ENCODE measurements at places on chromosomes 1 and 21.

DNA sequence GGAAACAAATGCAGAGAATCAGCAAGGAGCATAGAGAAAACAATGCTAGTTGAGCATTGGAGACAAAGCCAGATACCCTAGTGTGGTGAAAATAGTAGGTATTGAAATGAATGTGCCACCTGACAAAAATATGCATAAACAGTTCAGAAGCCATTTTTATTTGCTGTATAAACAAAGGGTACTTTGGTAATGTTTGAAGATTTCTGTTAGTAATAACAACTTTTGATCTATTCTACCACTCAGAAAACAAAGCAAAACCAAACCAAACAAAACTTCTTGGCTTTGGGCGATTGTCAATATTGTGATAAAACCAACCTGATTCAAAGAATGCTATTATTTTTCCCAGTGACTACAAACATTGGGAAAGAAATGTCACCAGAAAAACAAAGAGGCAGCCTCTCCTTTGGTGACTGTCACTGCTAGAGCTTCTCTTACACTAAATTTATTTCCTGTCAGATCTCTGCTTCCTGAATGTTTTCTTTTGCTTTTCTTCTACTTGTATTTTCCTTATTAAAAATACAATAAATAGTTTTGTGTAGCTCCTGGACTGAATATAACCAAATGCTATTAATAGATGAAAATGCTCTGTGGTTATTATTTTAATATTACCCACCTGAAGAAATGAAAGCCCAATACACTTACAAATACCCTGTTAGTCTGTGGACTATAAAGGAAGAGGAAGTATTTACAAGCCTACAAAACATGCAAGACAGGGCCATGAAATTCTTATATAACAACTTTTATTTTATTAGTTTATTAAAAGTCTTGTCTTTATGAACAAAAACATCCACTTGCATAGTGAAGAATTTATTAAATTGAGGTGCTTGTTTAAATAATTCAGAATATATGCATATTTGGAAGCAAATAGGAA lies 5.7 kb downstream of the ATP6V1G3 start:
- DNase-seq, result no peak

DNA sequence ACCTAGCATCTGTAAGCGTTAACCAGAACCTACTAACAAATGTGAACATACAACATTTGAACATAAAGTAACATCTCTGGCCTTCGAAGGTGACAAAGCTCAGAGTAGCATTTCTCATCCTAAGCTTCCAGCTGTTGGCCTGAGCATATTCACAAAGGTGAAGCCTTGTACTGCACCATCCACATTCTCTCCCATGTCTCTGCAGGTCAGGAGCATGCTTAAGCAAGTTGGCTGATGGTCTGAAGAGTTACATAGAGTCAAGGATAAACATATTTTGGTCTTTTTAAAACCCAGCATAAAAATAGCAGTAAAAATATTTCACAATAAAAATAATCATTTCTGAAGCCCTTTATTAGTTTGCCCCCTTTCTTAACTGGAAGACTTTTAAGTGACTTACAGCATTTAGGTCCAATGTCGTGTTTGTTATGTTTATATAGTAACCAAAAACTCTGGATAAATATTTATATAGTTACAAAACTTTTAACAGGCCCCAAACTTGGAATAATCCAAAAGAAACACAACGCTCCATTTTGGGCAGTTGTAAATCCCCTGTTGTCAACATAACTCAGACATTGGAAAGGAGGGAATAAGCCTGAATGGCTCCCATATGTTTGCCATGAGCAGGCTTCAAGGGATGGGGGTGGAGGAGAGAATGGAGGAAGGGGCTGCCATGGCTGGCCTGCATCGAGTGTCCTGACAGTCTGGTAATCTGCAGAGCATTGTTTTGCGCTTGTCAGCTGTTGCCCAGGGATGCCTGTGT lies 42.8 kb upstream of the ENAH start:
- no peak for DNase-seq

- no peak for DNase-seq
These were observed 11.6 kb downstream of the MED18 start for GRCh38 chr1:28340221-28340974.

DNA sequence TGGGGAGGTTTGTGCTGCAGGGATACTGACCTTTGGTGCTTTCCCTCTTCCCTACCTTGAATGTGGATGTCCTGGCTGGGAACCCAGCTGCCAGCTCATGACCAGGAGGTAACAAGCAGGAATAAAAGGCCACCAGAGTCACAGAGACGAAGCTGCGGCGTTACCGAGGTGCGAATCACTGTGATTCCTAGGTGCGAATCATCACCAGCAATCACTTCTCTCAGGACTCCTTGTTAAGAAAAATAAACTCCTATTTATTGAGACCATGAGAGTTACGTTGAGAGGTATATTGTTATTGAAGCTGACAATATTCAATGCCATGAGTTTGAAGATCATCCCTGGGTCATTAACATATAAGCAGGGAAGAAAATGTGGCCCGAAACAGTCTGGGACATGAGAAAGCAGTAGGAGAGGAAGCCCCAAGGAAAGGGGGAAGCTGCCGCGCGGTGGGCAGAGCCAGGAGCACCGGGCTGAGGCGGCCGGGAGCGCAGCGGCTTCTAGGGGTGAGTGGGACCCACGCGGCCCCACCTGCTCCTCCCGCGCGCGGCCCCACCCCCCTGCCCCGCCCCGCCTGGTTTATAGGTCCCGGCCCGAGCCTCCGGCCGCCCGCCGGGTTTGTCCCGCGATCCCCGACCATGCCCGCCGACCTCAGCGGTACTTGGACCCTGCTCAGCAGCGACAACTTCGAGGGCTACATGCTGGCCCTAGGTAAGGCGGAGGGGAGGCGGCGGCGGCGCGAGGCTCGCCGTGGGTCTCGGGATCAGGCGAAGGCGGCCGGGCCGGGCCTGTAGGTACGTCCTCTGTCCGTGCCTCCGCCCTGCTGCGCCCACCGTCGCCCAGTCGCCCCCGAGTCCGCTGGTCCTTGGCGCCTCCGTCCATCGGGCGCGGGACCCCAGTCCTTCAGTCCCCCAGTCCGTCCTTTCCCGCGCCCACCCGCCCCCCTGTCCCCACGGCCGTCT lies at the start of gene RBP7:
RBP7 (plus strand) TSS at position 605 of the 959 bp plus-strand sequence; CDS start at position 636, 31 bp downstream.
- DNase-seq, result no peak

GRCh38 chr1:29467989-29468900 lies 231.9 kb downstream of the PTPRU start:
- DNase-seq, result no peak

GRCh38 chr1:98690576-98690975 lies 29.1 kb downstream of the SNX7 start:
- DNase-seq, result no peak

DNA sequence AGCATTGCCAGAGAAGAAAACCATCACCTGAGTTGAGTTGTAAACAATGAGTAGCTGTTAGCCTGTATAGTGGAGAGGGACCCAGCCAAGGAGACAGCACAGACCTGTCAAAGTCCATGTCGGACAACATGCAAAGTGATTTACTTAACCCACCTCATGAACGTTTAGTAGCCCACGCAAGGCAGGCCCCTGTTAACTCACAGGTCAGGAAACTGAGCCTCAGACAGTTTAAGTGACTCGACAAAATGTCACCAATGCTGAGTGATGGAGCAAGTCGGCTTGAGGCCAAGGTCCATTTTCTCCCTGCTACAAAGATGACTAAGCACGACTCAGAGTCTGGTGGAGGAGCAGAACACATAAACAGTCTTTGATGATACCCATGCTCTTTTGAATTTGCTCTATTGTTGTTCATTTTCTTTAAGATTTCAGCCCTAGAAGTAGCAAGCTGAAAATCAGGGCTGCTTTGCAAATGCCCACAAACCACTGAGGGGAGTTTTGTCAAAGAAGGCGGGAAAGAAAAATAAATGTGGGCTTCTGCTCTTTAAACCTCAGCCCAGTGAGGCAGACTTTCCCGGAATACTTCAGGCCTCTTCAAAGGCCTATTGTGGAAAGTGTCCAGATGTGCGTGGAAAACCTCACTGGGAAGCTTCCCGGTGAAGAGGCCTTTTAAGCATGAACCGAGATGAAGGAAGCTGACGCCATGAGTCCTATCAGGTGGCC lies 83.8 kb upstream of the HOOK1 start:
- DNase-seq, result peak; percentile 94

- no peak for DNase-seq
These were observed 28.5 kb upstream of the ABCG1 start for GRCh38 chr21:42190486-42190863.

DNA sequence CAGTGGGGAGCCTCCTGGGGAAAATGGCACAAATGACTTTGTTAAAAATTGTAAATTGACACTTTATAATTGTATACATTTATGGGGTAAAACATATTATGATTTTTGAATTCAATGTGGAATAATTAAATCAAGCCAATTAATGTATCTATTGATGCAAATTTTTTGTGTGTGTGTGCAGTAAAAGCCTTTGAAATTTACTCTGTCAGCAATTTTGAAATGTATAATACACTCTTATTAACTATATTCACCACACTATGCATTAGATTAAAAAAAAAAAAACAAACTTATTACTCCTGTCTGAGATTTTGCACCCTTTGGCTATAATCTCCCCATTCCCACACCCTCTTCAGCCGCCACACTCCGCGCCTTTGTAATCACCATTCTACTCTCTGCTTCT lies 119.2 kb downstream of the S1PR1 start:
- DNase-seq, result no peak

- peak; percentile 29 for DNase-seq
These were observed 492.6 kb downstream of the KCNT2 start for GRCh38 chr1:196115646-196116045.
